ENCODE measurements at places on chromosomes 6 and 20. TPM values are rescaled to one million over a fixed set of nuclear protein-coding genes. Genes with fewer than 3 reads are reported as not detected.

DNA sequence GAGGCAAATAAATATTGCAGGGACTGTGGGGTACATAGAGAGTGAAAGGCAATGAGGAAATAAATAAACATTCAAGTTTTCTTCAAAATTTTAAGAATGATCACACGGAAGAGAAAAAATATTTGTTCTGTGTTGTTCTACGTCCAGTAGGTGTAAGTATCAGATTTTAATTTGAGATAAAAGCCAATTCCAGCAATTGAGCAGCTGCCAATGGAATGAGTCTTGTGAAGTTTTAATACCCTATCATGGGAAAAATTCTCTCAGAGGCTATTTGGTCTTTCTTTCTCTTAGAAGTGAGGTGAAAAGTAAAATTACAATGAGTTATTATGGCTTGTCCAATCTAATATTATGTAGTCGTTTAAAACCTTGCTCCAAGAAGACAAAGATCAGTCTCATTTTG lies 195.7 kb upstream of the CITED2 start:
- H3K4me3 ChIP-seq: no peak overlapping the region
- H3K4me1 ChIP-seq: no peaks in the 10 kb centered on the region
- no peaks in the 10 kb centered on the region for H3K36me3 ChIP-seq
- no peak overlapping the region for H3K27ac ChIP-seq
- no peak for DNase-seq

- H3K4me3 ChIP-seq: no peak overlapping the region
- no peaks in the 10 kb centered on the region for H3K27me3 ChIP-seq
- peaks cover 8% of the 10 kb centered on the region for H3K4me1 ChIP-seq
- H3K27ac ChIP-seq: peak overlapping the region; percentile 54
- H3K36me3 ChIP-seq: no peaks in the 10 kb centered on the region
Observed at GRCh38 chr6:157479464-157480303, 98.7 kb downstream of the ZDHHC14 start.

DNA sequence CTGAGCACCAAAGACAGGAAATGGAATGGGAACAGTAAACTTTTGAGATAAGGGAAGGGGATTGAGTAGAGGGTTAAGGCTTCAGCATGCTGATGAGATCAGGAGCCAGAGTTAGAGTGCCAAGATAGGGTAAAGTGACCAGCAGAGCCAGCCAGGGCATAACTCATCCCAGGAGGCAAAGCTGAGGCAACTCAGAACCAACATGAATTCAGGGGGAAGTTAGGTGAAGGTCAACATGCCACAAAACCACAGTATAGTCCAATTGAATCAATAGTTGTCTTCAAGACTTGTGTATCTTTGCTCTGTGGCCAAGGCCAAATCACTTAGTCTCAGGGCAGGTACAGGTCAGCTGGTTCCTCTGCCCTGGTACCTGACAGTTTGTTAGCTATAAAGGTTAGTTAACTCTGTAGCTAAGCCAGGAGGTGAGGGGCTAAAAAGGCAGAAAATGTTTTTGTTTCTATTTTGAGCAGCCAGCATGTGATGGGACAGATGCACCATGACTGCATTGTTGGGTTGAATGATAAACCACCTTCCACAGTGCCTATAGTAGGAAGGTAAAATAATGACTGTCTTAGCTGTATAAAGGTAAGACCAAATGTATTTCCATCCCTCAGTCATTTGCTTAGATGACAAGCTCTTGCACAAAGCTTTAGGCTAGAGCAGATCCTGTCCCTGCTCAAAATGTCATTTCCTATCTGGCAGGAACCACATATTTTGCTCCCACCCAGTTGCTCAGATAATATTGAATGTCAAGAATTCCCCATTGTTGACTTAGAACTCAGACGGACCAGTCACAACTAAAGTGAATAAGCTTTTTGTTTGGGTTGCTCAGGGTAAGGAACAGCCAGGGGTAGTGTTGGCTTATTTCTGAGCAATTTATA lies 15.8 kb downstream of the RNF8 start:
- H3K4me3 ChIP-seq: no peak overlapping the region
- peaks cover 58% of the 10 kb centered on the region for H3K36me3 ChIP-seq
- no peak overlapping the region for H3K27ac ChIP-seq
- H3K4me1 ChIP-seq: peaks cover 50% of the 10 kb centered on the region

DNA sequence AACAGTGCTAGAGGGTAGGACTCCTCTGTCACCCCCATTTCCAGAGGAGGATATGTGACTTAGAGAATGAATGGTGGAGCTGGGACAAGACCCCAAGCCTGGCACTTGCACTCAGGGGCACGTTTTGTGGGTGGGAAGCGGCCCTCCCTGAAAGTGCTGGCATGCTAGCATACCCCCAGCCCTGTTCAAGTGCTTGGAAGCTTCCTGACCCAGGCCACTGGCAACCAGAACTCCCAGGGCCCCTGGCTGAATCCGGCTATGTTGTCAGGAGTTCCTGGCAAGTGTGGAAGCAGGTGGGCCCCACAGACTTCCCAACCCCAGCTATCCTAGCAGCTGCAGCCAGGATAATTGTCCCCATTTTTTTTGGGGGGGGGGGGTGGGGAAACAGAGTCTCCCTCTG lies 35.6 kb upstream of the TGM2 start:
- H3K36me3 ChIP-seq: no peaks in the 10 kb centered on the region
- peaks cover 7% of the 10 kb centered on the region for H3K27me3 ChIP-seq
- H3K4me3 ChIP-seq: no peak overlapping the region
- no peaks in the 10 kb centered on the region for H3K4me1 ChIP-seq

The MRPS18B gene
- 6.4 TPM for total RNA-seq

The BACH2 gene
- total RNA-seq: 10.8 TPM

The PKIG gene
- 18.7 TPM for total RNA-seq

The MUCL3 gene
- 0.87 TPM for total RNA-seq

The FAM83C gene
- total RNA-seq: not detected

Measured in stomach (tissue), 19 donors.